ENCODE measurements at places on chromosomes 3 and 15.

- DNase-seq: no peak
Measured at GRCh38 chr3:69683082-69683806, 56.0 kb upstream of the MITF start.

DNA sequence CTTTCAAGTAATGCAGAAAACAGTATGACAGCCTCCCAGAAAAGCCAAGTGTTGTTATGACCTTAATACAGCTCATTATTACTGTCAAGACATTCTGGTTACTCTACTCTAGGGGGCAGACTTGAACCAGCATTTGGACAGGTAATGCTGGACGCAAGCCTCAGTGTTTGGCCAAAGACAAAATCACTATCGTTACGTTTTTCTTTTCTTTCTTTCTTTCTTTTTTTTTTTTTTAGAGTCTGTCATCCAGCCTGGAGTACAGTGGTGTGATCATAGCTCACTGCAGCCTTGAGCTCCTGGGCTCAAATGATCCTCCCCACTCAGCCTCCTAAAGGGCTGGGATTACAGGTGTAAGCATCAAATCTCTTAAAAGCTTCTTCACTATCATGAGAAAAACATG is 29.4 kb upstream of the TMEM45A start:
- peak; percentile 33 for DNase-seq

DNA sequence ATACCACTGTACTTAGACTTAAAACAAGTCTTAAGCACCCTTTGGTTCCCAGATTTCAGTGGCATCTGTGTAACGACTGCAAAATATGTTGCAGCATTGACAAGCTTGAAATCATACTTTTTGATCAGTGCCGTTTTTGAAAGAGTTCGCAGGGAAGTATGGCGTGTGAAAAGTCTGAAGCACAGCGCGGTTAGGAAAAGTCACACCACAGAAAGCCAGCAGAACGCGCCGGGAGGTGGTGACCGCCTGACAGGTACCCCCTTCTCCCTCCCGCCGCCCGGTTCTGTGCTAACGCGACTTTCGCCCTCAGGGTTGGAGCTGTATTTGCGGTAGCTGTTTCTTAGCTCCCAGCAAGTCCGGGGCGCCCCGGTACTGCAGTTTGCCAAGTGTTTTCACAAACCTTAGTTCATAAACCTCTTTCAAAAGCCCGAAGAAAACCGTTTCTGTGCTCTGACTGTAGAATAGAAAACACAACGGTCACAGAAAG is 481 bp upstream of the CRYBG3 start:
- no peak for DNase-seq

DNA sequence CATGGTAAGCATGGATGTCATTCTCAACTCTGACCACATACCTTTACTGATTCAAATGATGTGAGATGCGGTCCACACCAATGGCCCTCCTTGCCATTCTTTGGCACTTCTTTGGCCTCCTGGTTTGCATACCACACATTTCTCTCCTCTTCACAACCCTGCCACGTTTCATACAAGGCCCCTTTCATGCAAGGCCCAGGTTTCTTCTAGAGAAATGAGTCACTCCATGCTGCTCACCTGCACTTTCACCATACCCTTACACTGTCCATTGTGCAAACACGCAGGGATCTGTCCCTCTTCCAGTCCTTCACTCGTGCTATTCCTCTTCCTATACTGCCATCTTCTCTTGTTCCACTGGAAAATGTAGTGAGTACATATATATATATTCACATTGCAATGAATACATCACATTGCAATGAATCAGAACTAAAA is 24.4 kb upstream of the SLC24A5 start:
- no peak for DNase-seq

- DNase-seq: no peak
Measured at GRCh38 chr3:134105876-134106556, 76.3 kb upstream of the SLCO2A1 start.

GRCh38 chr3:173676094-173676493 is 278.6 kb downstream of the NLGN1 start:
- no peak for DNase-seq

GRCh38 chr3:49703443-49703927 is 14.1 kb downstream of the RNF123 start:
- DNase-seq: peak; percentile 71
